Stimulated activated CD4-positive, alpha-beta T cell treated with anti-CD3 and anti-CD28 coated beads, Interleukin-4, amount 100 ng/mL, for 1 hour (primary cell): ENCODE measurements at places on chromosomes 4 and X.

GRCh38 chr4:1767770-1768366 lies 25.2 kb upstream of the FGFR3 start:
- DNase-seq = peak; percentile 33

GRCh38 chr4:140065393-140065792 lies 88.6 kb downstream of the MAML3 start:
- DNase-seq = no peak

GRCh38 chr4:183291070-183291469 lies 29.0 kb downstream of the CLDN22 start:
- DNase-seq = no peak

DNA sequence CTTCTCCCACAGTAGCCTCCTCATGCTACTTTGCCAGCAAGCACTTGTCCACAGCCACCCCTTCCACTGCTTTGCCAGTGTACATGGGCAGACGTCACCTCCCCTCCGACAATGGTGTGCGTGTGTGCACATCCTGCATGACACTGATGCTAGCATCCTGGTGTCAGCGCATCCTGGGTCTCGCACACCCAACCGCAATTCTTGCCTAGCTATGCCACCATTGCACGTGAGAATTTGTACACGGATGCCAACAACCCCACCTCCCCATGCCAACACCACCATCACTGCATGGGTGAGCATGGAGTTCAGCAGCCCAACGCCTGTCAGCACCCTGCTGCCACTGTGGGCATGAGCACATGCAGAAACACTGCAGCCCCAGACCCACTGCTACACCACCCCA lies 550.0 kb downstream of the STPG2 start:
- DNase-seq = no peak

DNA sequence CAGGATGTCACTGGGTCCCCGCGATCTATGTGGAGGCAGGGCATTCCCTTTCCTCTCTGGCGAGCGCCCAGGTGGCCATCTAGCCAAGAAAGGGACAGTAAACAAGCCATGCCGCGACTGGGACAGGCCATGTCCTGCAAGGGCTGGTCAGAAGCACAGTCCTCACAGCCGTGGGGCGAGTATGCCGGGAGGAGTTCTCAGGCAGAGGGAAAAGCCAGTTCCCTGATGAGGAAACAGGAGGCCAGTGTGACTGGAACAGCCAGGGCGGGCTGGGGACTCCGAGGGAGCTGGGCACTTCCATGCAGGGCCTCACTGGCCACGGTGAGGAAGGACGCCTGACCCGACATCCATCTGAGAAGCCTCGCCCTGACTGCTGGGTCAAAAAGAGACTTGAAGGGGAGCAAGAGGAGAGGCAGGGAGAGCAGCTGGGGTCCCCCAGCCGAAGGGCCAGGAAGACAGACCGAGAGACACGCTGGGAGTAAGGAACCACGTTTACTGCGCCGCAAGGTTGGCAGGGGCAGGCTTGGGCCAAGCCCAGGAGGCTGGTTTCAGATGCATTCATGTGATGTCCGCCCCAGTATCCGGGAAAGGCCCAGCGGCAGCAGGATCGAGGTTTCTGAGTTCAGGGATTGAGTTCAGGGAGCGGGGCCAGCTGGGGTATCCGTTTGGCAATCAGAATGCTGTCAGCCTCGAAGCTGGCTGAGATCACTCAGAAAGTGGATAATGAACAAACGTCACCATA lies 15.0 kb downstream of the CFAP99 start:
- no peak for DNase-seq

DNA sequence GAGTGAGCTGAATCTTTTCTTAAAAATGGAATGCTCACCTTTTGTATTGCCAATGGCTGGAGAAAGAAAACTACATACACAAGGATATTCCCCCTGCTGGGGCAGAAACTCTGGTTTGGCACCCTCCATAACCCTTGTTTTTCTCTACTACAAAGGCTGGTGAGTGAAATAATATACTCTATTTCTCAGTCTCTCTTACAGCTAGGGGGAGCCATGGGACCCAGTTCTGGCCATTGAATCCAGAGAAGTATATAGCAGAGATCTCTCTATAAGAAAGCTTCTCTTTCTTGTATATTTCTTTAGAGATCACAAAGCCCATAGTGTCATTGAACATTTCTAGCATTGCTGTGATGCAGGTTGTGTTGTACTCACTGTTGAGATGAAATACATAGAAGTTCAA lies 49.8 kb downstream of the SMPX start:
- no peak for DNase-seq

DNA sequence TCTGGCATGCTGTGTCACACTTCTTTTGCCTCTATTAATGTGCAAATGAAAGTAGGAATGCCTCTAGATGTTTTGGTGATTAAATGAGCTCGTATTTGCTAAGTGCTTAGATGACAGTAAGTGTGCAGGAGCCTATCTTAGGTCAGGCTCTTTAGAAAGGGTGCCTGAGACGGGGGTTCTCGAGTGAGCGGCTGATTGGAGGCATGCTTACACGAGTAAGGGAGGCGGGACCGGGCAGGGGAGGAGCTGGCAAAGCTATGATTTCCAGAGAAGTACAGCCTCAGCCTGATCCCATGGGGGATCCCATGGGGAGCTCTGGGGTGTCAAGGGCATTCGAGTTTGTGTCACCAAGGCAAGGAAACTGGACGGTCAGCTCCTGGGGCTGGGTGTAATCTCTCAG lies 44.8 kb downstream of the CLDN34 start:
- DNase-seq = no peak

GRCh38 chrX:12779534-12779933 lies 11.7 kb upstream of the PRPS2 start:
- DNase-seq = no peak

- no peak for DNase-seq
These were observed 19.4 kb upstream of the SORCS2 start for GRCh38 chr4:7172946-7173345.

DNA sequence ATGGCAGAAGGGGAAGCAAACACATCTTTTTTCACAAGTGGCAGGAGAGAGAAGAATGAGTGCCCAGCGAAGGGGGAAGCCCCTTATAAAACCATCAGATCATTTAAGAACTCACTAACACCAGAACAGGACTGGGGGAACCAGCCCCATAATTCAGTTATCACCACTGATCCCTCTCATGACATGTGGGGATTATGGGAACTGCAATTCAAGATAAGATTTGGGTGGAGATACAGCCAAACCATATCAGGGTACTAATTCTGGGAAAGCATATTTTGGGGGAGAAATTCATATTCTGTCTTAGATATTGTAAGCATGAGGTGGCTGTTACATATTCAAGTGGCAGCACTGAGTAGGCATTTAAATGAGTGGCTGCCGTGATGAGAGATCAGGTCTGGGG lies 87.8 kb downstream of the RAPGEF2 start:
- no peak for DNase-seq

GRCh38 chr4:115850799-115851509 lies 737.5 kb upstream of the NDST4 start:
- no peak for DNase-seq

- DNase-seq = peak; percentile 6
These were observed 112.0 kb upstream of the TBL1X start for GRCh38 chrX:9352694-9353411.

GRCh38 chr4:26141051-26141721 lies 179.6 kb upstream of the RBPJ start:
- DNase-seq = no peak

- no peak for DNase-seq
These were observed 1.4 kb downstream of the RWDD4 start for GRCh38 chr4:183657564-183657963.

- no peak for DNase-seq
These were observed 192.1 kb downstream of the SPRY1 start for GRCh38 chr4:123588631-123589241.

DNA sequence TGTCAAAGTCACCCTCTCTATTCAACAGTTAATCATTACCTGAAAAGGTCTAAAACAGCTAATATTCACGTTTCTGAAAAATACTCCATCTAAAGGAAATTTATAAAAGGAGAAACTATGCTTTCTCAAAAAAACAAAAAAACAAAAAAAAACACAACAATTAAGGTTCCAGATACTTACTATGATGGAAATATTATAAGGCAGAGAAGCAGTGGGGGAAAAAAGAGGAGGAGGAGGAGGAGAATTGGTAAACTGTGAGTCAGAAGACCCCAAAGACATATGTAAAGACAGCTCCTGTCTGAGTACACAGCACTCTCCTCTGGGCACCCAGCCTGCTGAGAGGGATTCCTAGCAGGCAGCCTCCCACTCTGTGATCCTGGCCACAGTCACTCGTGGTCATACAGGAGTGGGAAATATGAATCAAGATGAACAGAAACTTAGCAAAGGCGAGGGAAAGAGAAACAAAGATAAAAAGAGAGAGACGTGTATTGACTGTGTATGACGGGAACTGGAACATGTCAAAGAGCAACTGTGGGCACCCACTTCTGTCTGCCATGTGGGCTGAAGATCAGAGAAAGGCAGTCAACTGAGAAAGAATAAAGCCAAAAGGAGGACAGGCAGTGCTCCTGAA lies 12.5 kb downstream of the KLHL15 start:
- peak; percentile 34 for DNase-seq

DNA sequence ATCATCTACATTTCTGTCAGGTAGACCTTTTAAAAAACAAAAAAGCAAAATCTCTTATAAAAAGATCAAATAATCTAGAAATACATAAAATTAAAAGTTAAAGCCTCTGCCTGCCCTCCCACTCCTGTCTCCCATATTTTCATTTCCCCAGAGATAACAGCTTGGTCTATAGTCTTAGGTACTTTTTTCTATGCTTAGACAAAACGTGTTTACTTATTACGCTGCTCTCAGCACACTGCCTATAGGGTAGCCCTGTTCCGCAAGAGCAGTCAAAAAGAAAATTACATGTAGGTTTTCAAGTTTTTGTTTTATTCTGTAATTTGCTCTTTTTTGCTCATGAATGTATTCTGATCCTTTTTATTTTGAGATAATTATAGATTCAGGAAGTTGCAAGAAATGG lies 73.3 kb downstream of the TAF1 start:
- no peak for DNase-seq

GRCh38 chr4:122170775-122171174 lies 18.6 kb downstream of the BLTP1 start:
- no peak for DNase-seq

GRCh38 chr4:184857441-184858121 lies 31.8 kb upstream of the ACSL1 start:
- no peak for DNase-seq

DNA sequence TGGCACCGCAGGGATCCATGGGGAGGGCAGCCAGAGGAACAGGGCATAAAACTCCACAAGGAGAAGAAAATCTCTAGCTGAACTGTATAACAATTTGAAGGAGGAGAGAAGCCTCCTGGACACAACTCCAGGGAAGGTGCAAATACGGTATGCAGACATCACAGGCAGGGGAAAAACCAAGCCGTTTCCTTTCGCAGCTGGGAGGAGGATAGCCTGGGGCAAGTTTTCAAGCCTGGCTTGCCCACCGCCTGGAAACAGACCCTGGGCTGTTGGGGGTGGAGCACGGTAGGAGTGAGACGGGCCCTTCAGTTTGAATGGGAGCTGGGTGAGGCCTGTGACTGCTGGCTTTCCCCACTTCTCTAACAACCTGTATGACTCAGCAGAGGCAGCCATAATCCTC lies 43.4 kb upstream of the TAF9B start:
- no peak for DNase-seq

- no peak for DNase-seq
These were observed 16.6 kb upstream of the UGT2B17 start for GRCh38 chr4:68592673-68593072.

DNA sequence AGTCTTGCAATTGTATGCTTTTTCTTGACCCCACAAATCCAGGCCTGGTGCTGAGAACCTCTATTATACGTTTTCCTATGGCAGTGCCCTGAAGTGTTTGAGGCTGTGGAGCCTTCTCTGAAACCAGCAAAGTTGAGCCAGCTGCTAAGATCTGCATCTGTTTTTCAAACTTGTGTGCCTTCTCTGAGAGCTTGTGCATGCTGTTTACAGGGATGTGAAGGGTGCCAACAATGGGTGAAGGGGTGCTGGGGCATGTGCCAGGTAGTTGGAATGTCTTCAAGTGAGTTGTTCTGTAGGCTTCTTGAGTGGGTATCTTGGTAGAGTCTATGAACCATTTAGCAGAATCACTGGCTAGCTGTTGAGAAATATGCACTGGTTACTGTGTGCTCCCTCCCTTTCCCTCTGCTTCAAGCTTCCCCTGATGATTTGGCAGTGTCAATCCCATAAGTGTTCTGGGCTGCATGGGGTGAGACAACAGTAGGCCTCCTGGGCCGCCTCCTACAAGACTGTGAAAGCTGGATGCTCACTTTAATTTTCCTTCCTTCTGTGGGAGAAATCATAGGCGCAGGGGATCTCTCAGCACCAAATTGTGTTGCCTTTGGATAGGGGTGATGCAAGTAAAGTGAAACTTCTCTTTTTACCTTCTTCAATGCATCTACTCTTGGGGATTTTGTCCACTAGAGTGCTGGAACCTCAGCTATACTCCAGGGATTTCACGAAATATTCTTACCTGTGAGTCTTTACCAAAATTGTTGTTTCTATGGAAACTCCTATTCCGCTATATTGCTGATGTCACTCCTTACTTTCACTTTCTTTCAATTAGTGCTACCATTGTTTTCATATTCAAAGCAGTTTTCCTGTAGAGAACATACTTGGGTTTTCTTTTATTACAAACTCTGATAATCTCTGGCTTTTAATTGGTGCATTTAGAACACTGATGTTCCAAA lies 30.0 kb downstream of the ITM2A start:
- DNase-seq = no peak

- DNase-seq = no peak
These were observed 15.0 kb upstream of the MTNR1A start for GRCh38 chr4:186570193-186570996.

DNA sequence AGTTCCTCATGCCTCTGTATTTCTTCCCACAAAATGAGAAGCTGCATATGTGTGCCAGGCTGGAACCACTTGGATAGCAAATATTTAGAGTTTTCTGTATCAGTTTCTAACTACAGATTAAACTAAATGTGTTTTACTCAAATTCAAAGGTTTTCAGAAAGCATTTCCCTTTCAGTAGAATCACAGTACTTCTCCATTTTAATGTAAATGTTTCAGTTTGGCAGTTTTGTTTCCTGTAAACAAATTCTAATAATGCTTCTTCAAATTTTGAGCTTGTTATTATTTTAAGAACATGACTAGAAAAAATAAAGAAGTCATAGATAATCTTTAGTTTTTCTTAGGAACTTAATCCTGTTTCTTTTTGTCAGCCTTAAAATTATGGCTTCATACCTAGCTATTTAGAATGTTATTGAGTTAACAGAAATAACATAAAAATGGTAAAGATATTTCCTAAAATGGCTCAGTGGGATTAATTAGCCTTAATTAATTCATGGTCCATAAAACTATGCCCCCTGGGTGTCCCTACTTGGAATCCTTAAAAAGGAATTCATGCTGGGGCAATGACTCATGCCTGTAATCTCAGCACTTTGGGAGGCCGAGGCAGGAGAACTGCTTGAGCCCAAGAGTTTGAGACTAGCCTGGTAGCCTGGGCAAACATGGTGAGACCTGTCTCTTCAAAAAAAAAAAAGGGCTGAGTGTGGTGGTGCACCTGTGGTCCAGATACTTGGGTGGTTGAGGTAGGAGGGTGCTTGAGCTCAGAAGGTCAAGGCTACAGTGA lies 83.8 kb upstream of the GPR34 start:
- no peak for DNase-seq

- DNase-seq = no peak
These were observed 38.9 kb upstream of the RAP1GDS1 start for GRCh38 chr4:98222306-98222705.
